WTC11 (cell line): ENCODE measurements at places on chromosomes 5 and 9. TPM values are rescaled to one million over a fixed set of nuclear protein-coding genes. Genes with fewer than 3 reads are reported as not detected.
A peak's percentile ranks its signal among the peaks of the same experiment; 100 is the strongest.

GRCh38 chr5:38465702-38466423 is 90.6 kb downstream of the LIFR start:
- DNase-seq = no peak

- DNase-seq = no peak
These were observed 388.9 kb upstream of the TRPC7 start for GRCh38 chr5:136754216-136754615.

ISOC1 gene
- total RNA-seq = 24.9 to 28.0 TPM (median 25.2 TPM) in 3 replicates

ARSI gene
- total RNA-seq = 5.9 to 6.9 TPM (median 6.6 TPM) in 3 replicates

COL23A1 gene
- total RNA-seq = 15.0 to 19.8 TPM (median 18.7 TPM) in 3 replicates

IFNK gene
- not detected in 3 replicates for total RNA-seq

- DNase-seq = no peak
These were observed 8.5 kb downstream of the KLF4 start for GRCh38 chr9:107481035-107481434.

DNA sequence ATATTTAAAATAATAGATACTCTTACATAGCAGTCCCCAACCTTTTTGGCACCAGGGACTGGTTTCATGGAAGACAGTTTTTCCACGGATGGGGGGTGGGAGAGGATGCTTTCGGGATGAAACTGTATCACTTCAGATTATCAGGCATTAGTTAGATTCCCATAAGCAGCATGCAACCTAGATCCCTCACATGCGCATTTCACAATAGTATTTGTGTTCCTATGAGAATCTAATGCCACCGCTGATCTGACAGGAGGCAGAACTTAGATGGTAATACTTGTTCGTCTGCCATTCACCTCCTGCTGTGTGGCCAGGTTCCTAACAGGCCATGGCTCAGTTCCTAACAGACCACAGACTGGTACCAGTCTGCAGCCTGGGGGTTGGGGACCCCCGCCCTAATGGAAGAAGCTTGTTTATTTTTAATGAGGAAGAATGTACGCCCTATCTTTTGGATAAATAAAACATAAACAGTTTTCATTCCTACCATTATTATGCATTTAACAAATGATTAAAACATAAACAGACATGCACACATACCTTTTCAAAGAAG is 187.7 kb downstream of the ZSWIM6 start:
- DNase-seq = peak; percentile 14

TXNDC8 gene
- not detected in 3 replicates for total RNA-seq

GRCh38 chr5:59296317-59297264 is 596.9 kb downstream of the PDE4D start:
- no peak for DNase-seq

PCDHGC5 gene
- 1.1 to 1.5 TPM (median 1.1 TPM) in 3 replicates for total RNA-seq

MIER3 gene
- 27.5 to 27.8 TPM (median 27.8 TPM) in 3 replicates for total RNA-seq

DNA sequence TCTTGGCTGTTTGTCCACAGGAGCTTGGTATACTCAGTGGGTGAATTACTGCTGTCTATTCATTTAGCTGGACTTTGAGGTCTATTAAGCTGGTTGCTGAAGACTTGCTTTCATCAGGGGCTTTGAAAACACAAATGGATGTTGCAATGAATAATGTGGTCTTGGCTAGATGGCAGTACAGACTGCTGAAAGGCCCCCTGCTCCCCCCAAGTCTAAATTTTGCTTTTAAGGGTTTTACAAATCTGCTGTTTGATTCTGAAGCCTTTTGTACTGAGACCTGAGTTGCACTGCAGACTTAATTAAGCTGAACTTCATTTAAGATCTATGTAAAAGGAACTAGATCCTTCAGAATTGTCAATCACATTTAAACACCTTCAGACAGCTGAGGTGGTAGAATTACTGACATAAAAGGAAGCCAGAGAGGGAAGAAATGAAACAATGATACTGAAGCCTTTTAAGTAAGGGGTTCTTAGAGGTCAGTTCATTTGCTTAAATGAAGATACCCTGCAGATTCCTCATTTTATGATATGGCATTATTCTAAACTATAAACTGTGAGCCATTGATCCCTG is 37.3 kb downstream of the KCTD16 start:
- DNase-seq = no peak

- DNase-seq = no peak
These were observed 208.6 kb downstream of the DRD1 start for GRCh38 chr5:175235251-175235960.

MARCHF11 gene
- 2.9 to 3.8 TPM (median 3.1 TPM) in 3 replicates for total RNA-seq

DNA sequence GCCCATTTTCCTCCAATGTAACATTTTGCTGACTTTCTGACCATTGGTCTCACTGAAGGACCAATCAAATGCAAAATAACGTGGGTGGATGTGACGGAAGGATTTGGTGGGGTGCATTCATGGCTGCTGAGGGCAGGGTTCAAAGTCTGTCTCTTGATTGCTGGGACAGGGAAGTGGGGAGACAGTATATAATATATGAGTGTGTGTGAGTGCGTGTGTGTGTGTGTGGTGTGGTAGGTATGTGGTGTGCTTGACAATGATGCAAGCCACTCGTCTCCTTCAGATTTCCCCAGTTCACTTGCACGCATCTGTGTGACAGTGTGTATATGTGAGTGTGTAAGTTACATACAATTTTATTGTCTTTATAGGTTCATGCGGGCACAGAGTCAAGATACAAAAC is 477.3 kb downstream of the DIRAS2 start:
- no peak for DNase-seq

DNA sequence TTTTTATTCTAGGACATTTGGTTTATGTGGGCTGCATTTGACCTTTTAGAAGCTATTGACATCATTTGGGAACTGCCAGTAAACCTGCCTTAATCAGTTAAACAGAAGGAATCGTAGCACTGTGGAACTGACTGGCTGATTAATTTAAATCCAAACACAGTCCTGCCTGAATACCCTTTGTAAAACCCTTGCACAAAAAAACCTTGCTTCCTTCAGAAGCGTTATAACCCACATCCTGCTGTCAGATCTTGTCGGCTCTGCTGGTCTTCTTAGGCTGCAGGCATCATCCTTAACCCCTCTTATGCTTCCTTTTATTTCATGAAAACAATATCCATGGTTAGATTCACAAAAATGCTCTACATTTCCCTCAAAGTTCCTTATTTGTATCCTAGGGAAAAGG is 46.3 kb downstream of the PAM start:
- no peak for DNase-seq

PLCXD3 gene
- total RNA-seq = 0.04 to 0.07 TPM (median 0.07 TPM) in 3 replicates

DNA sequence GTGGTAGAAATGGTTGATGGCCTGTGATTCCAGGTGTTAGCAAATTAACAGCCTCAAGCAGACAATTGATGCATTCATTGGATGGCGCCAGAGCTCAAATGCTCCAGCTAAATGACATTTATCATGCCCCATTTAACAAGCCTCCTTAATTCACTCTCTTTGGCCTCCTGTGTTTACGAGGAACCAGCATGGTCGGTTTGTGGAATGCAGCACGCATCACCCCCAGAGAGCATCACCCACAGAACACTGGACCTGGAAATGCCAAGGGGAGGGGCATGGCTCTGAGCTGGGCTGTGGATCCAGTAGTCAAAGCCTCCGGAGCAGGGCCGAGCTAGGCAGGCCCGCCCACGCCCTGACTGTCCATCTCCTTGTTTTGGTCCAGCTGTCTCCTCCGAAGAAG is 434.0 kb downstream of the GADD45G start:
- DNase-seq = no peak

- DNase-seq = no peak
These were observed 3.2 kb upstream of the RNU6ATAC start for GRCh38 chr9:134167530-134167931.
